ENCODE measurements at places on chromosomes 11 and 22. TPM values are rescaled to one million over a fixed set of nuclear protein-coding genes. Genes with fewer than 3 reads are reported as not detected.

YPEL4 gene
- total RNA-seq, result 1.7 TPM

PHLDA2 gene
- total RNA-seq, result 1.2 TPM

EIF3D gene
- total RNA-seq, result 336 TPM

TPBGL gene
- total RNA-seq, result not detected

SYT8 gene
- 0.82 TPM for total RNA-seq

ZDHHC5 gene
- total RNA-seq, result 30.0 TPM

ASRGL1 gene
- total RNA-seq, result 0.98 TPM

TMEM25 gene
- total RNA-seq, result 7.7 TPM
